ENCODE measurements at places on chromosomes 7 and 10. TPM values are rescaled to one million over a fixed set of nuclear protein-coding genes. Genes with fewer than 3 reads are reported as not detected.

TACR2 gene
- total RNA-seq: 0.31 TPM

- no peak for DNase-seq
- no peak overlapping the region for H3K4me3 ChIP-seq
- no peaks in the 10 kb centered on the region for H3K36me3 ChIP-seq
- no peaks in the 10 kb centered on the region for H3K4me1 ChIP-seq
- H3K27ac ChIP-seq: no peak overlapping the region
- H3K27me3 ChIP-seq: no peaks in the 10 kb centered on the region
Measured at GRCh38 chr7:32154797-32155196, 84.6 kb upstream of the PDE1C start.

DNA sequence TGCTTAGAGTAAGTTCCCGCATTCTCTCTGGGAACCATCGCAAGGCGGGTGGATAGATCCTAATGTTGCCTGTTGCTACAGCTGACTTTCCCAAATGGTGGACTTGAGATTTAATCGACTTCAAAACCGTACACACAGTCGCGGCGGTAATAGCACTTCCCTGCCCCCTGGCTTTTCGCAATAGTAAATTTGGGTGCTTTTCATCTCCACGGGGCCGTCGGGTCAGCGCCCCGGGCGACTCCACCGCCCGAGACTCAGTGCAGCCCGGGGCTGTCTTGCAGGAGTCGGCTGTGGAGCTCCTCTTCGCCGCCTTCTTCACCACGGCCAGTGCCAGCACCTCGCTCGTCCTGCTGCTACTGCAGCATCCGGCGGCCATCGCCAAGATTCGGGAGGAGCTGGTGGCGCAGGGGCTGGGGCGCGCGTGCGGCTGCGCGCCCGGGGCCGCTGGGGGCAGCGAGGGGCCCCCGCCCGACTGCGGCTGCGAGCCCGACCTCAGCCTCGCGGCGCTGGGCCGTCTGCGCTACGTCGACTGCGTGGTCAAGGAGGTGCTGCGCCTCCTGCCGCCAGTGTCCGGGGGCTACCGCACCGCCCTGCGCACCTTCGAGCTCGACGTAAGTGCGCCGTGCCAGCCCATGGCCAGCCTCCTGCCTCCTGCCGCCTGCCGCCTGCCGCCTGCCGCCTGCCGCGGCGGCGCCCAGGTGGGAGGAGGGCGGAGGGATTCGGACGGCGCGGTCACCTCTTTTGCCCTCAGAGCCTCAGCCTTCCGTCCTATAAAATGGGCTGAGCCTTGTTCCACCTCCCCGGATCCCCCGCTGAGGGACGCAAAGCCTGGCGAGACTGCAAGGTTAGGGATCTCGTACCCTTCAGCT is 5.3 kb downstream of the CYP26C1 start:
- no peak for DNase-seq
- peaks cover 100% of the 10 kb centered on the region for H3K27me3 ChIP-seq
- no peak overlapping the region for H3K4me3 ChIP-seq
- no peak overlapping the region for H3K27ac ChIP-seq
- peaks cover 15% of the 10 kb centered on the region for H3K36me3 ChIP-seq

DNA sequence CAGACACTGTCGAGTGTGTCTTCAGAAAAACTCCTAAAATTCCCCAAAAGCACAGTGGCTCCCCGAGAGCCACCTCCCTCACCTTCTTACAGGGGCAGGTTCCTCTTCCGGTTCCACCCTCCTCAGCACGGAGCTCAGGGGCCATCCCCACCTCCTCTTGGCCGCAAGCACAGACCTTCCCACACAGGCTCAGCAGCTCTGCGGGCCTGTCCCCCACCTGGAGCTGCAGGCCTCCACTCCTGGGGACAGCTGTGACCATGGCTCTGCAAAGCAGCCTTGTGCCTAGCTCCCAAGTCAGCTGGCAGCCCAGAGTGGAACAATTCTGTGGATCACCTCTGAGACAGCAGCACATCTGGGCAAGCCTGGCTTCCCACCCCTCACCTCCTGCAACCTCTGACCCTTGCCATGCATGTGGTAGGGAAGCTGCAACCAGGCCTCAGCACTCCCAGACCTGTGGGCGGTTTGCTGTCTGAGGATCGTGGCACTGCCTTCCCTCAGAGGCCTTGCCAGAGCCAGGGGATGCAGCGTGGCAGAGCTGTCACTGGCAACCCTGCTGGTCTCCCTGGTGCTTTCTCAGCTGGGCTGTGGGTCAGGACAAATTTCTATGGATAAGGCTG is 79.7 kb downstream of the ALOX5 start:
- DNase-seq: no peak
- no peak overlapping the region for H3K27ac ChIP-seq
- no peak overlapping the region for H3K4me3 ChIP-seq
- no peaks in the 10 kb centered on the region for H3K27me3 ChIP-seq

Data from left lung (tissue), 14 donors.